ENCODE measurements at places on chromosomes 5 and 9. TPM values are rescaled to one million over a fixed set of nuclear protein-coding genes. Genes with fewer than 3 reads are reported as not detected.

The TMEM252 gene
- not detected for total RNA-seq

The SLC6A3 gene
- not detected for total RNA-seq

The ITGA1 gene
- 125 TPM for total RNA-seq

The TERT gene
- not detected for total RNA-seq

The DNLZ gene
- total RNA-seq = 6.0 TPM

The SPINK5 gene
- not detected for total RNA-seq

The PCDHGA4 gene
- 8.9 TPM for total RNA-seq

The FBN2 gene
- total RNA-seq = 937 TPM

The MOB3B gene
- 0.32 TPM for total RNA-seq

The C9orf43 gene
- total RNA-seq = 0.49 TPM

The SLCO4C1 gene
- total RNA-seq = 0.49 TPM

The AHRR gene
- 160 TPM for total RNA-seq

The BTNL3 gene
- total RNA-seq = not detected

The FLT4 gene
- 0.16 TPM for total RNA-seq

The PCDHA4 gene
- 1.1 TPM for total RNA-seq

The OR1J2 gene
- 0.24 TPM for total RNA-seq

The TNFAIP8 gene
- total RNA-seq = 40.4 TPM

The FBXO4 gene
- total RNA-seq = 14.0 TPM

The PCDHGA8 gene
- total RNA-seq = 3.0 TPM

The SPINK13 gene
- not detected for total RNA-seq

The ADAMTS16 gene
- total RNA-seq = under 0.01 TPM

The NOTCH1 gene
- total RNA-seq = 8.4 TPM

The PHF24 gene
- total RNA-seq = under 0.01 TPM

The IRX4 gene
- 0.16 TPM for total RNA-seq

The PAIP1 gene
- 86.0 TPM for total RNA-seq

The HRH2 gene
- 1.3 TPM for total RNA-seq

The ZNF883 gene
- total RNA-seq = 4.7 TPM

The NUTM2G gene
- total RNA-seq = not detected

The ORM2 gene
- not detected for total RNA-seq

The RNF183 gene
- total RNA-seq = not detected

The GOLM1 gene
- 41.5 TPM for total RNA-seq

The ERCC6L2 gene
- total RNA-seq = 86.6 TPM

The HK3 gene
- not detected for total RNA-seq

The PRRT1B gene
- not detected for total RNA-seq

The HTR1A gene
- not detected for total RNA-seq

The POLR3G gene
- 2.4 TPM for total RNA-seq

The FAM81B gene
- total RNA-seq = not detected

The CFAP157 gene
- total RNA-seq = 0.16 TPM

The NR5A1 gene
- total RNA-seq = not detected

The NSG2 gene
- total RNA-seq = not detected

Data from hair follicle dermal papilla cell (primary cell).